MV-4-11 (cell line): ENCODE measurements at places on chromosomes 2 and 18.

- no peak for DNase-seq
Observed at GRCh38 chr2:43363120-43363519, 136.7 kb upstream of the ZFP36L2 start.

GRCh38 chr18:78021196-78021595 is 771.5 kb downstream of the GALR1 start:
- DNase-seq: no peak

DNA sequence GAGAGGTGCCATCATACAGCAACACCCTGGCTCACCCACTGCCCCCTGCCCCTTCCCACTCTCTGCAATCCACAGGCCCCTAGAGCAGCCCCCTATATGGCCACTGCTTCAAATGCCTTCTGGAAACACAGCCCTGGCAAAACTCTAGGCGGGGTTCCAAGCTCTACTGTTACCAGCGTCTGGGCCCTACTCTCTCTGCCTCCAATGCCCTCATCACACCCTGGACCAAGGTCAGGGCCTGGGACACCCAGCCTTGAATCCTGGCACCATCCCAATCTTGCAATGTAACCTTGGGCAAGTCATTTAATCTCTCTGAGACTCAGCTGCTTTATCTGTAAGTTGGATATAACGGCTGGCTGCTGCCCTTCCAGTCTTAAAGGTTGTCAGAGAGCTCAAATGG is 39.2 kb upstream of the LOXHD1 start:
- no peak for DNase-seq

DNA sequence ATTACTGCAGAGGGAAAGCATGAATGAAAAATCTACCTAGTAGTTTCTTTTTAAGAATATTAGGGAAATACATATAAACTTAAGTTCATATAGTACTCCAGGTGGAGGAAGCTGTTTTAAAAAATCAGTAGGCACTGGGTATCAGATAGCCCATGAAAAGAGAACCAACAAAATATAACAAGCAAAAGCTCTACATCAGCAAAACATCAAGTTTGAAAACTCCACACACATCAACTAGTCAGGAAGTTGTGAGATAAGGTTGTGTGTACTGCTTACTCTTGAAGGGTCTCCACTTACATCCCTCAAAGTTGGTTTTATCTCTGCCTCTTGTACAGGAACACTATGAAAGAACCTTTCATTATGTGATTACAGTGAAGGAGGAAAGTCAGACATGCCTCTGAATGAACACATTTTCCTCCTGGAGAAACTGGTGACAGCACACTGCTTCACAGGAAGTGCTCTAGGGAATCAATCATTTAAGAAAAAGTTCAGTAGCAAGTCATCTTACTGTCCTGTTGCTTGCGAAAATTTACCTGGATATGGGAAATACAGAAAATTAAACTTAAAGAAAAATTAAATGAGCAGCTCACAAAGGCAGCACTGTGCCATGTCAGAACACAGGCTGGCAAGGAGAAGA is 57.7 kb downstream of the THADA start:
- DNase-seq: no peak

DNA sequence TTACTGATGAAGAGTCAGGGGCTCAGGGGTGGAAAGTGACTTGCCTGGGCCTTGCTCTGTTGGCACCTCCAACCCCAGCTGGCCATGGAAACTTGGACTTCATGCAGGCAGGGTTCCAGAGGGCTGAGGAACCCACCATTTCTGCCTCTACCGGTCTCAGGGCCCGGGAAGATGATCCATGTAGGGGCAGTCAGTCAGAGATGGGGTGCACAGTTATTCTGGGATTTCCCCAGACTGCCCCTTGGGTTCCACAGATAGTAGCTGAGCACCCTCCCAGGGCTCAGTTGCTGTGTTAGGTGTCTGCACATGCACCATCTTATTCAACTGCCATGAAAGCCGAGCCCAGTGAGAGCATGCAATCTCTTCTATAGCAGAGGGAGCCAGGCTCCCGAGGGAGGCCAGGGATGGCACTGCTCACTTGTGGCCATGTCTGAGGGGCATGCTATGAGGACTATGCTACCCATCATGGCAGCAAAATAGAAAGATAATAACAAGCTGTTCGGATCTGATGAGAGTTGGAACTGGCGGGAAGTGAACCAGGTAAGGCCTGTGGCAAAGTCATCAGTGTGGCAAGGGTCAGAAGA is 37.3 kb downstream of the RHOB start:
- no peak for DNase-seq

- peak; percentile 69 for DNase-seq
Observed at GRCh38 chr18:61980355-61980754, 87.5 kb upstream of the RNF152 start.

DNA sequence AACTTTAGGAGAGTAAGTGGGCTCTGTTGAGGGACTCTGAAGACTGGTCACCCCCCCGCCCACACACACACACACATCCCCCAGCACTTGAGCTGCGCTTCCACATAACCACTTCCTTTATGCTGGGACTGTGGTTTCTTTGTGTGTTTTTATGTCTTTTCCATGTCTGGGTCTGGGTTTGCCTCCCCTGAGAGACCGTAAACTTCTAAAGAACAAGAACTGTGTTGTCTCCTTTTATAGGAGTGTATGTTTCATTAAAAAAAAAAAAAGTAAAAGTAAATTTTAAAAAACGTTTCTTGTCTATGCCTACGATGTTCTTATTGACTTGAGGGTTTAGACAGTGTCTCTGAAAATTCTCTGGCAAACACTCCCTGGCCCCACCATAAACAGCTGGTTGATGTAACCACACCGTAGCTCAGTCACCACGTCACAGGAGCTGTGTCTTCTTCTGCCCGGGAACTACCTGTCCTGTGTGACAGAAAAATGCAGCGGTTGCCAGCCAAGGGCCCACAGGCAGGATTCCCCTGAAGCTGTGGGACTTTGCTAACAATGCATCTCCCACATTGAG is 68.0 kb downstream of the KLHL29 start:
- peak; percentile 78 for DNase-seq

GRCh38 chr2:75243219-75243618 is 43.9 kb upstream of the TACR1 start:
- DNase-seq: no peak

DNA sequence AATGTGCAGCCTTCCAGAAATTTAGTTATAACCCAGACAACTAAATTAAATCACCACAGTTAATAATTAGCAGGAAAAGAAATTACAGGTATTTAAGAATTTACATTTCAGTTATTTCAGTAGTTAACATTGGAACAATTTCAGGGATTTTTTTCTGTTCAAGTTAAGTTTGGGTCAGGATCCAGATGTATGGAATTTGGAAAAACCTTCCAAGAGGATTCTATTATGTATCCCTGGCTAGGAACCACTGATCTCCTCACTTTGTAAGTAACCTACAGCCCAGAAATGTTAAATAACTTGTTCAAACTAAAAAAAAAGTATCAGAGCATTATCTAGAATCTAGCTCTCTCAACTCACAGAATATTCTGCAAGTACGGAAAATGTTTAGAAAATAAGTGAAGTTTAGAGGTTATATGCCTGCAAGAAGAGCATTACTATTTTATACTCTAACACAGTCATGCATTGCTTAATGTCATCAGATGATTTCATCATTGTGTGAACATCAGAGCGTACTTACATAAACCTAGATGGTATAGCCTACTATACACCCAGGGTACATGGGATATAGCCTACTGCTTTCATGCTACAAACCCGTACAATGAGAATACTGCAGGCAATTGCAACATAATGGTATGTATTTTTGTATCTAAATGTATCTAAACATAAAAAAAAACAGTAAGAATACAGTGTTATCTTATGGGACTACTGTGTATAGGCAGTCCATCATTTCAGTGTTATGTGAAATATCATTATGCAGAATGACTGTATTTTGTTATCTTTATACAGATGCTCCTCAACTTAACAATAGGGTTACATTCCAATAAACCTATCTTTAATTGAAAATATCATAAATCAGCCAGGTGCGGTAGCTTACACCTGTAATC is 6.1 kb downstream of the NCKAP1 start:
- peak; percentile 9 for DNase-seq

DNA sequence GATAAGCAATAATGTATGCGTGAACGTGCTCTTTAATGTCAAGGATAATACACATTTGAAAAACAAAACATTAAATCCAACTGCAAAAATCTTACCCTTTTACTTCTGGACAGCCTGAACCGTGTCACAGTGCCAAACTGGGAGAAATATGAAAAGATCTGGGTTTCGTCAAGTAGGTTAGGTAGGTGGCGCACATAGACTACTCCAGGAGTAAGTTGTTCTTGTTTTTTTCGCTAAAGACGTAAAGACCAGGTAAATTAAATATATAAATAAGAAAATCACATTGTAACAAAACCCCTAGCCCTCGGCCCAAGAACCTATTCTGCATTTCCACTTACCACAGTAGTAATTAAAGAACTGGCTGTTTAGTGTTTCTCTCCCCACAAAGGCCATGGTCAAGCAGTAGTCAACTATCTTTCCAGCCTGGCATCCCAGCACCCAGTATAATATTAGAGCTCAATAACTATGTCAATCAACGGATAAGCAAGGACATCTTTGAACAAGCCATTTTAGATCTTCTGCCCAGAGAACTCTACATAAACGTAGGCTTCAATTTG is 1.1 kb downstream of the NIFK start:
- no peak for DNase-seq

DNA sequence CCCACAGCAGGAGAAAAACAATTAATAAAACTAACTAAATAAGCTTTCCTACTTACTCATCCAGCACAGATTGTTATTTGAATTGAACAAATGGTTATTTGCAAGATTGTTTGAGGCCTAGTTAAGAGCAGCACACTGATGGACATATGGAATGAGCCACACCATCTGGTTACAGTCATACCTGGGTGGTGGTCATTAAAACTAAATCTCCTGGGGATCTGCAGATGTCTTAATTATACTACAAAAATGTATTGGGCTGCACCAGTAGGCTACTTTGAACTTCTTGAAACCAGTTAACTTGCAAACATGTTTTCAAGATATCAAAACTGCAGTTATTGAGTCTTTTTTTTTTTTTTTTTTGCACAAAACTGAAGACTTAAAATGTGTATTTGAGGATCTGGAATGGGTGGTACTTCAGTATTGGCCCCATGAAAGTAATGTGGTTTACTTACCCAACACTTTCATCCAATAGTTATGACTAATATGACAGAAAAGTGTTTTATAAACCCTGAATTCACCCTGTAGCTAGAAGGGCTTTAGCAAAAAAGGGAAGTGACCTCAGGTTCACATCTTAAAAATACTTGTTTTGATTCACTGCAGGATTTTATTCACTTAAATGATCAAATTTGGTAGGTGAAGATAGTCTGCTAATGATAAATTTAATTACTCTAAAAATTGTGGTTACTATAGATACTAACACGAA is 10.8 kb downstream of the AGFG1 start:
- DNase-seq: peak; percentile 95

- DNase-seq: no peak
Observed at GRCh38 chr2:234565842-234566619, 69.2 kb upstream of the ARL4C start.

DNA sequence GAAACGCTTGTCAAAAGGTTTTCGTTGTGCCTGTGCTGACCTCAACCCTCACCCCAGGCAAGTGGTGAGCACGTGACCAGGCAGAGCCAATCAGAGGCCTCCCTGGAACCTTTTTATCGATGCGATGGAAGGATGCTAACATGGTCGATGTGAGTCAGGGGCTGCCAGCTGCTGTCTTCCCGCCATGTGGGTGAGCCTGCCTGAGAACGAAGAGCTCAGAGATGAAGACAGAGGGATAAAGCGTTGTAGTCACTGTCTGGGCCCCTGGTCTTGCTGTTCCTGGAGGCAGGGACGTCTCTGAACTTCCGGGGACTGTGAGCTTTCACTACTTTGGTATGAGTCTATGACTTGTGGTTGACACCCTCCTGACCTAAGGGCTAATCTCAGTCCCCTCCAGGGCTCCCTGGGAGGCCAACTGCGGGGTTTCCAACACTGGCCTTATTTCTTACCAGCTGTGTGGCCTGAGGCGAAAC is 18.6 kb downstream of the DNMT3A start:
- no peak for DNase-seq

- no peak for DNase-seq
Observed at GRCh38 chr18:59446012-59446411, 86.9 kb upstream of the LMAN1 start.

DNA sequence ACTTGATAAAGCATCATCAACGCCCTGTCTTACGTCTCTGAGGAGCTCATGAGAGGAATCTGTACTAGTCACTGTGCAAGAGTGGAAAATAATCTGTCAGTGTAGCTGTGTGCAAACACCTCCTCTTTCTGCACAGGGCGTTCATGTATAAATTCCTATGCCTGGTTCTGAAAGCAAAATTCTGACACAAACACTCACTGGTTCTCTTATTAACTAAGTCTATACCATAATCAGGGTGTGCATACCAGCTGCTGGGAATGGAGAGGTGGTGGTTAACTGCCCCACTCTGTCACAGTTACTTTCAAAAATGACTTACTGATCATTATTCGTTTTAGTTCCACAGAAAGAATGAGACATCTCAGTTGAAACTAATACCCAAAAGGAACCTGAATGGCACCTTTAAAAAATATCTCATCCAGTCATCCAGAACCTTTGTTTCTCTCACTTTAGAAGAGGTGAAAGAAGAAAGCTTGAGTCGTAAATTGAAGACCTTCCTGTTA is 35.7 kb downstream of the STK39 start:
- no peak for DNase-seq

GRCh38 chr2:99984799-99985515 is 157.4 kb downstream of the AFF3 start:
- DNase-seq: no peak

DNA sequence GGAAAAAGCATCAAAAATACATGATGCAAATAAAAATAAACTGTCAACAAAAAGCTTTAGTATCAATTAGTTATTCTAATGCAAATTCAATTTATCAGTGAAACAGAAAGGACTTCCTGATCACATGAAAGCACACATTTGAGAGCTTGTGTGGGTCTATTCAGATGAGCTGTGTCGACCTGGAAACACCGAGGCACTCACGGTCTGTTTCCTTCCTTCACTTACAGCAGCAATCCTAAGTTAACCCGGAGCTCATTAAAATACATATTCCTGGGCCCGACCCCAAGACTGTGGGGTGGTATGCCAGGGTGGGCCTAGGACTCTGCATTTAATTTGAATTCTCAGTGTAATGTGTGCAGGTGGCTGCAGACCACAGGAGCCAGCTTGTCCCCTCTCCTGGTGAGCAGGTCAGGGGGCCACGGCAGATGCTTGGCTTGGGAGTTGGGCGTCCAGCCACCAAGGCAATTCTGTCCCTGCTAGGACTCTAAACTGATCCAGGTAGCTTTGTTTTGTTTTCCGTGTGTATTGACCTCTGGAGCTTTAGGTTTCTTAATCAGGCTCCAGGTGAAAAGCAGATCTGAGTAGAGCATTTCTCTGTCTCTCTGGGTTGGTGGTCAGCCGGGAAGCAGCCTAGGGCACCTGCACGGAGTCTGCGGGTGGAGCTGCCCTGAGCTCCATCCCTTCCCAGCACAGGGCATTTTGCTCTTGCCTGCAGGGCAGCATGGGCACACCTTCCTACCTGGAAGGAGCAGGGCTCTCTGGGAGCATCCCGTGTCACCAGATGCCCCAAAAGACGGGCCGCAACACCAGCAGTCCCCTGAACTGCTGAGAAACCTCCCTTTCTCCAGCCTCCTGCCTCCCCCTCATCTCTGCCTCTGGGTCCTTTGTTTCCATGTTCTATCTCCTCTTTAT is 9.0 kb downstream of the MBP start:
- no peak for DNase-seq
